Stimulated activated CD4-positive, alpha-beta T cell treated with anti-CD3 and anti-CD28 coated beads, Interleukin-4, amount 100 ng/mL, for 24 hours (primary cell): ENCODE measurements at places on chromosomes 12 and 14.

DNA sequence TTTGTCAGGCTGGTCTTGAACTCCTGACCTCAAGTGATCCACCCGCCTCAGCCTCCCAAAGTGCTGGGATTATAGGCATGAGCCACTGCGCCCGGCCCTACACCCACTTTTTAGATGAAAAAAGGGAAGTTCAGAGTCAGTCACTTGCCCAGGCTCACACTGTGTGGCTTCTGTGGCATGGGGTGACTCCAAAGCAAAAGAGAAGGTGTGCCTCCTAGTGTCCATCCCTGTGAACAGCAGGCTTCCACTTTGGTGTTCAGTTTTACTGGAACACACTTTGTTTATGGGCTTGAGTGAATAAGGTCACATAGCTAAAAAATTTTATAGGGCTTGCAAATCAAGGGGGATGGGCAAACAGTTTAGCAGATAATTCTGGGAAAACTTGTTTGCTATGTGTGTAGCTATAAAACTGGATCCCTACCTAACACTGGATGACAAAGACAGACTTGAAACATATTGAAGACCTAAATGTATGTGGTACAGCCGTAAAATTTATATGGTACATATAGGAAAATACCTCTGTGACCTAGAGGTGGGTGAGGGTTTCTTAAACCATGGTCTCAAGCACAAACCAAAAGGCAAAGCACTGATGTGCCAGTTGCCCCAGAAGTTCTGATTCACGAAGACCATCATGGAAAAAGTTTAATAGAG, 54.9 kb downstream of the EID3 start:
- peak; percentile 68 for DNase-seq

DNA sequence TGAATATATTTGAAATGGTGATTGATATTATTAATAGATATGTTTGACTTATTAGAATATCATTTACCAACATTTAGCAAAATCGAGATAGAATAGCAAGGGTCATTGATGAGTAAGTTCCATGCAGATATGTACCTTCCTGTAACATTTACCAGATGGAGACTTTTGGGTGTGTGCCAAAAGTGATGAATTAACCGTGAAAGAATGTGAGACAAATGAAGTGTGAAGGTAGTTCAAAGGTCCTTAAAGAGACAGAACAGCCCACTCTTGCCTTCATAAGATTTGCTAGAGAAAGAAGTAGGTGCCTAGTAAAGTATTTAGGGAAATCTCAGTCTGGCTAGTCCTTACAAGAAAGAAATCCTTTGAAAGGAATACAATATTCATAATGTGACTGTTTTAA, 45.5 kb downstream of the FGD4 start:
- DNase-seq, result no peak

DNA sequence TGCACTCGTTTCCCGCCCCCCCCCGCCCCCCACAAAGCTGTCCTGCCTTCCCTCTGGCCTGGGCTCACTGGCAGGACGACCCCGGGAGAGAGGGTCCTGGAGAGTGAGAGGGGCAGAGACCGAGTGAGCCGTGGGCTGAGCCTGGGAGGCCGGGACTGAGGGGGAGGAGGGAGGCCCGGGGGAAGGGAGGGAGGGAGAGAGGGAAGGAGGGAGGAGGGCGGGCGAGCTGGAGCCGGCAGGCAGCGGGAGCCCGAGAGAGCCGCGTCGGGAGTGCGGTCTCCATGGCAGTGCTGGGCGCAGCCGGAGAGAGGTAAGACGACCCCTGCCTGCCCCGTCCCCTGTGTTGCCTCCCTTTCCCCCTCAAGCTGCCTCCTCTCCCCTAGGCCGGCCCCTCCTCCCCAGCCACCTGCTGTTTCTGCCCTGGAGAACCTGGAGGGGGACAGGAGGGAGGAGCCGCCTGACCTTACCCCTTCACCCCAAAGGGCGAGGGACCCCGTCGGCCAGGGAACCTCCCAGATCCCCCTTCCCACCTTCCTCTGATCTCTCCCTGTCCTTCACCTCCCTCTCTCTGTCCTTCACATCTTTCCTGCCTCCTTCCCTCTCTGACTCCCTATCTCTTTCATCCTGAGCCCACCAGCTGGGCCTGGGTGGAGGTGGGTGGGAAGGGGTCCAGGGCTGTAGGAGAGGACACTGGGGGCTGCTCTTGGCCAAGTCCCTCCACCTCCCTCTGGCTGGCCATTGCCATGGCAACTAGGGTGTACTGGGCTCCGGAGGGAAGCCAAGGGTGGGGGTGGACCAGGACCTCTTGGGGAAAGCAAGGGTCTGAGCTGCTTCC, at the start of gene GPR162:
GPR162 (plus strand) TSS at position 231 of the 835 bp plus-strand sequence. CDS start 2,078 bp downstream, outside the sequence.
- no peak for DNase-seq

- no peak for DNase-seq
These were observed 21.9 kb downstream of the ANO2 start for GRCh38 chr12:5923043-5923605.

- DNase-seq, result no peak
These were observed 6.5 kb upstream of the HCFC2 start for GRCh38 chr12:104057771-104058197.

- DNase-seq, result no peak
These were observed 30.4 kb downstream of the FBXO34 start for GRCh38 chr14:55301437-55302121.

DNA sequence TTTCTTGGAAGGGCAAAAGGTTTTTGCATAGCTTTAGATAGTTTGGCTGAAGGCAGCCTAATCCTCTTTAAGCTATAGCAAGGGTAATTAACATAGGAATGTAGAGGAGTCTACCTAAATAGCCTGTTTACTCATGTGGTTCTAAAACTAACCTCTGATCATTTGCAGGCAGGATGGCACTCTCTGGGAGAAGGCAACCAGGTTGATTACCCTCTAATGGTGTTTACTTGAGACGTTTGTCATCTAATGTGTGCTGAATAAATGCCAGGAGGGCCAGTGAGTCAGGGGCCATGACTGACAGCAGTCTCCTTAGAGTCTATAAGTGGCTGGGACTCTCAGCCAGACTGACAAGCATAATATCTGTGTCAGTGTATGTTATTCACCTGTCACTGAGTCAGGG, 286.4 kb downstream of the PCNX1 start:
- DNase-seq, result no peak

GRCh38 chr14:21880918-21881317, 207.3 kb upstream of the OR4E1 start:
- DNase-seq, result no peak

DNA sequence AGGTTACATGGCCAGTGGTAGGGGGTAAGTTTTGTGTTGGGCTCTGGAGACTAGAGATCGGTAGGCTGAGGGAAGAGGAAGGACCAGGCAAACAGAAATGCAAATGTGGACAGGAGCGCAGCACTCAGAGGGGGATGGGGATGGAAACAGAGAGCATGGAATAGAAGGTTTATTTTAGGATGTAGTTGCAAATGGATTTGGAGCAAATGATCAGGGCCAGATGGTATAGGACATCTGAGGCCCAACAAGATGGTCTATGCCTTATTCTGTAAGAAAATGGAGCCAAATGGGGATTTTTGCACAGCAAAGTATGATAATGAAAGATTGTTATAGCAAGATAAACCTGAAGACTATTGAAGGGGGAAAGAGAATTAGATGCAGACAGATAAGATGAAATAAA, 102.5 kb upstream of the PTPRB start:
- DNase-seq, result no peak

- DNase-seq, result no peak
These were observed 50.7 kb upstream of the OR4E1 start for GRCh38 chr14:21724090-21724973.

GRCh38 chr14:33997611-33998010, 46.7 kb upstream of the EGLN3 start:
- no peak for DNase-seq

GRCh38 chr14:95497561-95498011, 18.9 kb downstream of the SYNE3 start:
- DNase-seq, result no peak

- no peak for DNase-seq
These were observed 375.3 kb downstream of the SEC23A start for GRCh38 chr14:38727731-38728130.

GRCh38 chr12:132018193-132018916, 68.6 kb downstream of the EP400 start:
- DNase-seq, result no peak
